ENCODE measurements at places on chromosomes 1 and 21.

GRCh38 chr1:68454534-68454933, 4.8 kb upstream of the RPE65 start:
- DNase-seq, result no peak

GRCh38 chr1:116255486-116256285, 117.4 kb upstream of the ATP1A1 start:
- no peak for DNase-seq

DNA sequence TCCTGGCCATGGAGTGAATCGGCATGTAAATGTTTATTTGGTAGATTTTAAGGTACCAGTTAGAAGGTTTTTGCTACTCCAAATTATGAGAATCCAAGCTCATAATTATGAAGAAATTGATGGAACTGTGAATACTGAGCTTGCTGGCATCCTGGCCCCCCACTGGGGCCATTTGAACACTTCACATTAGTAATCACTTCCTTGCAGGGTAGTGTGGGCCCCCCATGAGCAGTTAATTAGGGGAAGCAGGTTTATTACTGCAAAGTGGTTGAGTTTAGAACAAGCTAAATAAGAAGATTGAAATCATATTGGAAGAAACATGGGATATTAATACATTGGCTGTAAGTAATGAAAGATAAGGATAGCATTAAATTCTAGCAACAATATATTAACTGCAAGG, 86.7 kb downstream of the S1PR1 start:
- DNase-seq, result no peak

GRCh38 chr1:170562646-170563338, 30.8 kb downstream of the GORAB start:
- peak; percentile 40 for DNase-seq

DNA sequence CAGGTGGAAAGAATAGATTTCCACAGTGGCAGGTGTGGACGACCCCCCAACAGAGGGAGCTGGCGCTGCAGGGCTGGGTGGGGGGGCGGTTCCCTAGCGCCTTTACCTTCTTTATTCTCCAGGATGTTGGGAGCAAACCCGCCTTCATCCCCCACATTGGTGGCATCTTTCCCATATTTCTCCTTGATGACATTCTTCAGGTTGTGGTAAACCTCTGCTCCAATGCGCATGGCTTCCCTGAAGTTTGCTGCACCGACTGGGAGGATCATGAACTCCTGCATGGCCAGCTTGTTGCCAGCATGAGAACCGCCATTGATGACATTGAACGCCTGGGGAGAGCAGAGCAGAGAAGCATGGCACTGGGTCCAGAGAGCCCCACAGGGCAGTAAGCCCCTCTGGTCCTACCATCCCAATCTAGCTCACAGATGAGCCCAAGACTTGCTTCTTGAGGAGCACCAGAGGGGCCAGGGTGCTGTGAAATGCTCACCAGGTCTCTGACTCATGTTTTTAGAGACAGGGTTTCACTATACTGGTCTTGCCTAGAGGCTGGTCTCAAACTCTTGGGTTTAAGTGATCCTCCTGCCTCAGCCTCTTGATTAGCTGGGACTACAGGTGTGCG, 12.2 kb downstream of the ENO1 start:
- DNase-seq, result no peak

DNA sequence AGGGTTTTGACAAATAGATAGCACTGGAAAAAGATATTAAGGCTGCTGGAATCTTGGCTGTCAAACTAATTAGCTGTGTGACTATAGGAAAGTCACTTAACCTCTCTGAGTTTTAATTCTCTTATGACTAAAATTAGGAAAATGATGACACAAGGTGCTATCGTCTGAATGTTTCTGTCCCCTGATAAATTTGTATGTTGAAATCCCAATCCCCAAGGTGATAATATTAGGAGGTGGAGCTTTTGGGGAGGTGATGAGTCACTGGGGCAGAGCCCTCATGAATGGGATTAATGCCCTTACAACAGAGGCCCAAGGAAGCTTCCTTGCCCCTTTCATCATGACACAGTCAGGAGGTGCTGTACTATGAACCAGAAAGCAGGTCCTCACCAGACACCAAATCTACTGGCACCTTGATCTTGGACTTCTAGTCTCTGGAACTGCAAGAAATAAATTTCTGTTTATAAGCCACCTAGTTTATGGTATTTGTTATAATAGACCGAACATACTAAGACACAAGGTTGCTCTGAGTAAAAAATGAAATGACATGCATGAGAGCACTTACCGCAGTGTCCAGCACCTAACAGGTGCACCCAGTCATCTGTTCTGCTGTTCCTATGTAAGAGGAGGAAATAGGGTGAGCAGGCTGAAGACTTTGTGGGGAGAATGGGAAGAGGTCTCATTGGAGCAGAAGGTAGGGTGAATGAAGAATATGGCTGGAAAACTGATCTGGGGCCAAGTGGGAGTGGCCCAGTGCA, 26.3 kb upstream of the DISP1 start:
- no peak for DNase-seq

DNA sequence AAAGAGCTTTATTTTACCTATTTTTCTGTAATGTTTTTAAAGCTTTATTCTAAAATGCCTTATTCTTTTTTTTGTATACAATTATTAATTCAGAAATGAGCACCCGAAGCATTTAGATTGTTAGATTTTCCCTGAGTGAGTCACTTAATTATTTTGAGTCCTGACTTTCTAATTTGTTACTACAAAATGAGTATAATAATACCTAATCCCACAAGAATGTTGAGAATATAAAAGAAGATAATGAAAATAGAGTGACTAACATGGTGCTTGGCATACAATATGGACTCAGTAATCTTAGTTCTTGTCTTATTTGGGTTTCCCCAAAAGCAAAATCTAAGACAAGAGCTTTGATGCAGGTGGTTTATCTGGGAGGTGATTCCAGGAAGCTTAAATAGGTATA, 142.2 kb downstream of the LHX8 start:
- no peak for DNase-seq

DNA sequence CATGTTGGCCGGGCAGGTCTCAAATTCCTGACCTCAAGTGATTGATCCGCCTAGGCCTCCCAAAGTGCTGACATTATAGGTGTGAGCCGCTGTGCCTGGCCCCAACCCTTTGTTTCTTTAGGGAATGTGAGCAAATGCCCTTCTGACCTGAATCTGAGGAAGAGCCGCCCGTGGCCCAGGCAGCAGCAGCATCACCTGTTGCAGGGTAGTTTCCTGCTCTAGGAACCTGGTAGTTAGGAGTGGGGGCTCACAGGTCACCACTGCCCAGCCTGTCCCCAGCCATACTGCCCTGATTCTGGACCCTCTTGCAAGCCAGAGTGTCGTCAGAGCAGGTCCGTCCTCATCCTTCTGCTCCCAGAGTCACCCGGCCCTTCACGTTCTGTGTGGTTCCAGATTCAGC, 13.0 kb downstream of the YBEY start:
- DNase-seq, result no peak

DNA sequence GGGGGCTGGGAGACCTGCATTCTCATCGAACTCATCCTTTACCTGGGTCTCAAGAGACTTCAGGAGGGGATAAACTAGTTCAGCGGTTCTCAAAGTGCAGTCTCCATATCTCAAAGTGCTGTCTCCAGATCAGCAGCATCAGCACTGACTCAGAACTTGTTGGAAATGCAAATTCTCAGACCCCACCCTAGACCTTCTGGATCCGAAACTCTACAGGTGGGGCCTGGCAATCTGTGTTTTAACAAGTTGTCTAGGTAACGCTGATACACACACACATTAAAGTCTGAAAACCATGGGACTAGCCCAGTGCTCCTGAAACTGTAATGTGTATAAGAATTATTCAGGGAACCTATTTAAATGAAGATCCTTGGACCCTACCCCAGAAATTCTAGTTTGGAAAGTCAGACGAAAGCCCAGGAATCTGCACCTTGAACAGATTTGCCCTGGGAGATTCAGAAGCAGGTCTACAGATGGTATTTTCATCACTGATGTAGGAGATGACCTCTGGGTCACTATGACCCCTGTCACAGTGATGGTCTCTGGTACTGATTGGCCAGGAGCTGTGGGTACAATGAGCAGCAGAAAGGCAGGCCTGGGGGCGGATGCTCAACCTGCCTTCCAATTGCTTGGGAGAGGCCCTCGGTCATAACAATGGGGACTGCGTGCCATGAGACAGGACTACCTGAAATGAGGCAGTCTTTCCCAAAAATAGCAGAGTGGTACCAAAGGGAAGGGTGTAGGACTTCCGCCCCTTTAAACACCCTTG, 127.2 kb downstream of the FAM78B start:
- no peak for DNase-seq

- DNase-seq, result no peak
Observed at GRCh38 chr1:227399152-227399730, 80.9 kb upstream of the CDC42BPA start.

GRCh38 chr1:36349241-36349671, 25.8 kb upstream of the EVA1B start:
- DNase-seq, result no peak

- DNase-seq, result no peak
Observed at GRCh38 chr1:115452600-115453329, 114.7 kb upstream of the NGF start.

- peak; percentile 26 for DNase-seq
Observed at GRCh38 chr1:212782422-212783154, 9.0 kb downstream of the NSL1 start.
